ENCODE measurements at places on chromosomes 6 and 20.

- DNase-seq: no peak
Observed at GRCh38 chr6:33689879-33690278, 21.6 kb downstream of the UQCC2 start.

DNA sequence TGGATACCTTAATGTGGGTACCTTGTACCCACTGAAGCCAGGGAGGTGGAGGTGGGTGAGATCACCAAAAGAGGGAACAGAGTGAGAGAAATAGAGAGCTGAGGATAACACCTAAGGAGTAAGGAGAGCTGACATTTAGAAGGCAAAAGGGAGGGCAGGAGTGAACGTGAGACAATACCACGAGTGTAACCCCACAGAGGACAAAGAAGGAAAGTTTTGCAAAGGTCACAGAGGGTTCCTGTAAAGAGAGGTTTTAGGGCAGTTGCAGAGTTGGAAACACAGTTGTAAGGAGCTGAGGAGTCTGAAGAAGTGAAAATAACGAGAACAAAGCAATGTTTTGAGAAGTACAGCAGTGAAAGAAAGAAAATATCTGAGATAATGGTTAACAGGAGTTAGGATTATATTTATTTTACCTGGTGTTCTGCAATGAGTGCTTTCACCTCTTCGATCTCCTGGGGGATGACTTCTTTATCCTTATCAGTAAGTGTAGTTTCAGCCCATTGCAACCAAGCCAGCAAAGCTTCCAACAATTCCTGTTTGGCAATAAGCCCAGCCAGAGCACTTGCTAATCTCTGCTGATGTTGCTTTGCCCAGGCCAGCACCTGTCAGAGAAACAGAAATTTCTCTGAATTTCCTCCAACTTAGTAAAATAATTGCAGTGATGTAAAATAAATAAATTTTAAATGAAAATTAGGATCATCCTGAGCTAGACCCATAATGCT is 166.8 kb downstream of the DST start:
- DNase-seq: peak; percentile 19

DNA sequence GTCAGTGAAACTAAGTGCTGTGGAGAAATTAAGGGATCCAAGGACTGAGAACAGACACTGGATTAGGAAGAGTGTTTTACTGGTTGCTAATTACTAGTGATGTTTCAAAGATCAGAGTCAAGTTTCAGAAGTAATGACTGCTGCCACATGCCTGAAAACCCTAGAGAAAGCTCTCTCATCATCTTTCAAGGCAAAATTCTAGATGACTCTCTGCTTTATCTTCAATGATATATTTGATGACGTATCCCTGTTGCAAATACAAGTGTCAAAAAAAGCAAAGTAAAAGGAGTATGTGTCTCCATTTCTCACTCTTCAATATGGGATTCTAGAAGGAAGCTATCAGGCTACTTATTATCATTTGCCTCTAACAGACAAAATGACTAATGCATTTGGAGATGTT is 38.0 kb downstream of the HMGCLL1 start:
- no peak for DNase-seq

- DNase-seq: no peak
Observed at GRCh38 chr6:32839356-32839755, 817 bp upstream of the TAP2 start.

GRCh38 chr6:109961611-109962041 is 16.5 kb upstream of the GPR6 start:
- no peak for DNase-seq

DNA sequence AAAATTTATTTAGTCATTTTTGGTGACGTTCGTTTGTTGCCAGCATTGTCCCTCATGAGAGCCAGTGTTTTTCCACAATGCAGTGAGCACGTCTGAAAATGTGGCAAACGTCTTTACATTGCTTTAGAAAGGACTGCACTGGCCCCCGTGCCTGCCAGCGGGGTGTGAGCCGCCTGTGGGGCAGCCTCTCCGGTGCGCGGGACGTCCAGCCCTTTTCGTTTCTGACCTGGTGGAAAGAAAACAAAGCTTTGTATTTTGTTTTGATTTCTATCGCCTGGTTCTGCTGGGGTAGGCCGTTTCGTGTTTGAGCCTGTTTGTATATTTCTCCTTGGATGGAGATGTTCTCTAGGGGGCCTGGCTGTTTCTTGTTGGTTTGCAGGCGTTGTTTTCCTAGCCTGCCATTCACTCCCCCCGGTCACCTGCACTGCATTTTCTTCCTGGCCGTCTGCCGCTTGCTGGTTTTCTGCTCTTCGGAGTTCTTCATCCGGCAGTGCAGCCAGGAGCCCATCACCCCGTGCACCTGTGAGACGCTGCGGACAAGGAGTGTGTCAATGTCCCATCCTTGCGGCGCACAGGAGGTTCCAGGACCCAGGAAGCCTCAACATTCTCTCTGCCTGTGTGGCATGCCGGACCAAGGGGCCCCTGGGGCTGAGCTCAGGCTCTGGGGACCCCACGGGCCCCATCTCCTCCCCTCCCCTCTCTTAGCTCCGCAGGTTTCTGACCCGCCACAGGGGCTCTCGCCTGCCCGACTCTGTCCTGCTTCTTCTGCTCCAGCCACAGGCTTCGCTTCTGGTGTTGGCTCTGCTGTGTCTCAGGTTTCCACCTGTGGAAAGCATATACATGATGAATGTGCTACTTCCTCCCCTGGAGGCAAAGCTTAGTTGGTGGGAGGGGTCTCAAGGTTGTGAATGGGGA is 100.5 kb downstream of the CDH4 start:
- DNase-seq: no peak

- DNase-seq: no peak
Observed at GRCh38 chr20:35599776-35600120, 15.9 kb upstream of the SPAG4 start.

GRCh38 chr20:21273755-21274386 is 29.3 kb upstream of the XRN2 start:
- no peak for DNase-seq

GRCh38 chr20:641516-641875 is 11.5 kb downstream of the SRXN1 start:
- DNase-seq: no peak

GRCh38 chr20:53210931-53211330 is 238.8 kb downstream of the TSHZ2 start:
- no peak for DNase-seq

- DNase-seq: no peak
Observed at GRCh38 chr20:57493091-57493615, 31.8 kb downstream of the CTCFL start.

DNA sequence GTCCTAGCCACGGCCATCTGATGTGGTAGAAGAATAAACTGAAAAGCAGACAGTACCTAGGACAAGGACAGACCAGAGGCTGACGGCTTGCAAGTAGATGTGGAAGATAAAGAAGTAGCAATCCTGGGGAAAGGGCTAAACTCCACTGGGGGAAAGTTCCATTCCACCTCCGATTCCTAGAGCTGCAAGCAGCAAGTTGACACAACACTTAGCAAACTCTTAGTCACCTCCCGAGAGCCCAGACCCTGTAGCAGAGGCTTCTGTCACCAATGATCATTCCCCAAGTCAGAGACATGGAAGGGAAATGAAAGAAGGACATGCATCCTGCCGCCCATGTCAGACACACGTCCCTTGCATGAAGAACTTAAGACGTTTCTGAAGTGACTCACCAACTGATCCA is 99.2 kb upstream of the RPS6KA2 start:
- DNase-seq: no peak

DNA sequence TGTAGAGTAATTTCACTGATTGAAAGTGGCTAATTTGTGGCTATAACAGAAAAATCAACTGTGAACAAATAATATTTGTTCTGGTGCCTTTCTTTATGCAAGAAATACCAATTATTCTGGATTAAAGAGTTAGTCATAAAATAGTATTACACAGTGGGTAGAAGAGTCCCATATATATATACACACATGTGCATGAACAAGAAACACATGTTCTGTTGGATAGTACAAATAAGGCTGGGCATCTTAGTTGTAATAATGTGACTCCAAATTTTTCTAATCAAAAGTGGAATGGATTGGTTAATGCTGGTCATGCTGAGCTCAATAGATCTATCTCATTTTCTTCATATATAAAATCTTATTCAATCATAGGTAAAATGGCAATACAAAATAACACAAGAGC is 179.4 kb downstream of the OGFRL1 start:
- DNase-seq: no peak

DNA sequence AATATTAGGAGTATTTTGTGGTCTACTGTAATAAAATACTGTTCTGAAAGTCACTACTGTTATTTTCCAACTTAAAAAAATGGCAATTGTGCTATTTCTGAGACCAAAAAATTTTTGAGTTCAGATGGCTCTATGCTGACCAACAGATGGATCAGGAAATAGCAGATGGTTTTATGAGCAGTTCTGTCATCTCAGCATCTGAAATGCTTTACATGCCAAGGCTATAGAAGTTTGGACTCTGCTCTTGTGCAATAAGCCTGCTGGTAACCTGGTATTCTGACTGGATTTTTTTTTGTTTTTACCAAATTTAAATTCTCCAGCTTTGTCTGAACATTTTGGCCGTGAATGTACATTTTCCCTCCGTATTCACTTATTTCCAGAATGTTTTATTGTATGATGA is 1127.5 kb downstream of the GRIK2 start:
- no peak for DNase-seq

- DNase-seq: no peak
Observed at GRCh38 chr20:20578838-20579237, 133.6 kb downstream of the RALGAPA2 start.

GRCh38 chr6:25578538-25578937 is 73.5 kb upstream of the SCGN start:
- DNase-seq: no peak

GRCh38 chr6:43275801-43276576 is 22.1 kb upstream of the SLC22A7 start:
- DNase-seq: no peak

GRCh38 chr20:51930775-51931174 is 128.5 kb upstream of the SALL4 start:
- DNase-seq: peak; percentile 49

- DNase-seq: no peak
Observed at GRCh38 chr6:10401632-10402223, 13.1 kb downstream of the TFAP2A start.

- DNase-seq: no peak
Observed at GRCh38 chr6:14138701-14139215, 21.2 kb downstream of the CD83 start.

- no peak for DNase-seq
Observed at GRCh38 chr6:131685266-131685780, 15.9 kb downstream of the OR2A4 start.

- peak; percentile 73 for DNase-seq
Observed at GRCh38 chr6:80541181-80541580, 434.7 kb downstream of the BCKDHB start.

- no peak for DNase-seq
Observed at GRCh38 chr20:4949833-4950178, 51.5 kb downstream of the SLC23A2 start.

DNA sequence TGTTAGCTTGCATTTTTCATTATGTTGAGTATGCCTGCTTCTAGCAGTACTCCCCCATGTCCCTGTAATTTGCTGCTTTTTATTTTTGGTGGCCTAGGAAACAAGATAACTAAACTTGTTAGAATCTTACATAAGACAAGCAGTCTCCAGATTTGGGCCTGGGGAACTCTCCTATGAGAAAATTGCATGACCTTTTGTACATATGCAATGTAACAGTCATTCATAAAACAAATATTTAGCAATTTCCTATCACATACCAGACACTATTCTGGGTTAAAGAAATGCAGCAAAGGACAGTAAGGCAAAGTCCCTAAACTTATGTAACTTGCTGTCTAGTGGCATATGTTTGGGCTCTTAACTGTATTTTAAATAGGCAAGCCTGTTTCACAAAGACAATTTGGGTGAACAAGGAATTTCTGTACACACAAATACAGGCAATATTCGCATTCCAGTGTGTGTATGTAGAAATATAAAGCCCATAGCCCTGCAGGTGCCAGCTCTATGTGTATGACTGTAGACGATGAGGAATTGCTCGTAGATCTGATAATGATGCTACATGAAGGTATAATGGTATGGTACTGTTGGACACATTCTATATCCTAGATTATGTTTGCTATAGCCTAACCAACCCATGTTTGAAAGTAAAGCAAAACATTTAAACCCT is 305.2 kb upstream of the CITED2 start:
- peak; percentile 14 for DNase-seq

- peak; percentile 8 for DNase-seq
Observed at GRCh38 chr6:100880149-100880852, 828 bp downstream of the ASCC3 start.

DNA sequence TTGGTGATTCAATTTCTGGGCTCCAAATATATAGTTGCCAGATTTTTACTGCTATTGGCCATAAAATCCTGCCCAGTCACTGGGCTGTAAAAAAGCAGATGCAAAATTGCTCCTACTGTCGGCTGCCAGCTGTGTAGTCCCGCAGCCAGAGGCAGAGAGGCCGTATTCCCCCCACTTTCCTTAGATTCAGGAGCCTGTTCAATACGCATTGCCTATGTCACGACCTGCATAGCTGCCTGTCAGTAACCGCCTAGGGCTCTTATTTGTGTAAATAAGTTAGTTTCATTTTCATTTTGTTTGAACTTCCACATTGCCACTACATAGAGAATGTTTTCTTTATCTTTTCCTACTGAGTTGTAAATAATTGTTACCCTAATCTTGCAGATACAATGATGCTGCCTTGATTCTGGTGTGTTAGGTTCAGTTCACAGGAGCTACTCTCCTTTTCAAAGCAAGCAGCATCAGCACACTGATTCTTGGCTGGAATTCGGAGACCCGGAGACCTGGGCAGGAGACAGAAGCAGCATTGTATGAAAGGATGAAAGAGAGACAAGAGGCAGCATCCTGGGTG is 46.0 kb upstream of the UST start:
- no peak for DNase-seq

DNA sequence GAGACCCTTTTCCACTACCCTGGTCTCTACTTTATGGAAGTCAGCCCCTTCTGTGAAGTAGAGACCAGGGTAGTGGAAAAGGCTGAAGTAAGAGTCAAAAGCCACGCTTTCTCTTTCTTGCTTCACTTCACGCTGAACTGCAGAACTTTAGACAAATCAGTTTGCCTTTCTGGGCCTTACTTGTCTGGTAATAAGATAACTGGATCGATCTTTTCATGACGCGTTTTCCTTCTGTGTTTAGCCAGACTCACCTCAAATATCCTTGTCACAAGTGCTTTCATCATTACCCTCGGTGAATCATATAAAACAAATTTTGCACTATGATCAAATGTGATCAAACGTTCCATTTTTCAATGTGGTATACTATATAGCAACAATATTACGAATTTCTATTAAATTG is 170.7 kb downstream of the CLIC5 start:
- no peak for DNase-seq

DNA sequence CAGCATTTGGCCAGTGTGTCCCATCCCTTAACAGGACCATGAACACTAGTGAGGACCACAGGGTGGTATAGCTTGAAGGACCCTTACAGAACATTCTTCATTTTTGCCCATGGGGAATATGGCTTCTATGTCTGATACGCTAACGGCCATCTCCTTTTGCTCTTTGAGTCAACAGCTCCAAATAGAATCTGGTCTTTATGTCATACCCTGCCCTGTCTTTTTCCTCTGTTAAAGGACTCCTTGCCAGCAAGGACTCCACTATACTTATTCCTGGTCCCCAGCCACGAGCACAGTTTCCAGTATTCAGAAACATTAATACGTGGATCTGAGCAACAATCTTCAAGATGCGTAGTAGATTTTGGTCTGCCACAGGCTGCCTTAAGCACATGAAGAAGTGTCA is 22.5 kb downstream of the SERPINB1 start:
- DNase-seq: no peak

GRCh38 chr6:18985061-18985460 is 597.9 kb downstream of the RNF144B start:
- DNase-seq: no peak

- DNase-seq: no peak
Observed at GRCh38 chr20:13102694-13103093, 93.9 kb downstream of the SPTLC3 start.

All from non-pigmented ciliary epithelial cell (primary cell).